ENCODE measurements at places on chromosomes 7 and 10.

- peak; percentile 98 for DNase-seq
Observed at GRCh38 chr7:51234139-51234538, 82.5 kb downstream of the COBL start.

DNA sequence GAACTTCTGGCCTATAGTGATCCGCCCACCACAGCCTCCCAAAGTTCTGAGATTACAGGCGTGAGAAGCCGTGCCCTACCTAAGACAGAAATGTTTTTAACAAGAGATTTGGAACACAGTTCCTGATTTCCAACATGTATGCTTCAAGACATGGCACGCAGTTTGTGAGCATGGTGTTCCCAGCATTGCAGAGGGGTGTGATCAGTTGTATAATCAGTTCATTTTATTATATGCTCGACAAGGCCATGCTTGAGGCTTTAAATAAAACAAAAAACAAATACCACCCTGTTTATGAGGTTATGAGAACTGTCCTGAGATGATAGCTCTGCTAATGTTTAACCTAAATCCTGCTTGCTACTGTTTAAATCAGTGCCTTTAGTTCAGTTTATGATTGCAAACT, 60.2 kb downstream of the TASOR2 start:
- DNase-seq, result no peak

GRCh38 chr7:102823390-102824119, 74.8 kb downstream of the FAM185A start:
- no peak for DNase-seq

GRCh38 chr10:30433306-30433729, 666 bp upstream of the MAP3K8 start:
- peak; percentile 49 for DNase-seq

DNA sequence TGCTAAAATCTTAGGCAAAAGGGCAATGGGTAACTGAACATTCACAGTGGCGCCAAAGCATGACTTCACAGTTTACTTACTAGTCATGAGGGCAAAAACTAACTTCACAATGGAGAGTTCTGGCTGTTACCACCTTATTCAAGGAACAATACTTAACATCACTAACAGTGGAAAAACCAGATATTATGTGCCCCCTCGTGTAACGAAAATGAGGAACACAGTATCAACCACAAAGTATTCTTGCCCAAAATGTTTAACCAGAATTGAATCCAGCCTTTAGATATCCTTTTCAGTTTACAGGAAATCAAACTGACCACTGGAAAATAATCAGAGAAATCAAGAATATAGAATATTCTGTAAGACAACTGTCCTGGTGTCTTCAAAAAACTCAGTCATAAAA, 9.5 kb downstream of the C7orf25 start:
- no peak for DNase-seq

DNA sequence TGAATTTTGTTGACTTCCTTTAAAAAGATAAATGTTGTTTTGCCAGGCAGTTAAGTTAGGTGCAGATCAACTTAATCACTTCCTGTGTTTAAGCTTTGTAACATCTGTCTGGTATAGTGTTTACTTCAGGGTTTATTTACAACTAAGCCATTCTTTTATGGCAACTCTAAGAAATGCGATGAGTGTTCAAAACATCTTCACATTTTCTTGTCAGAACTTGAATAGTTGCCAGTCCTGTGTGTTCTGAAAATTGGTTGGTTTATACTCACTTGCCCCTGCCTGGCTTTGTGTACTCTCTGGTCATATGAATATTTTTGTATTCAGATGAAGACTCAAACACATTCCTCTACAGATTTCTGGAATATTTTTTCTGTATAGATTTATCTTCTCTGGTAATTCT, 327.2 kb downstream of the MDFIC start:
- DNase-seq, result no peak

DNA sequence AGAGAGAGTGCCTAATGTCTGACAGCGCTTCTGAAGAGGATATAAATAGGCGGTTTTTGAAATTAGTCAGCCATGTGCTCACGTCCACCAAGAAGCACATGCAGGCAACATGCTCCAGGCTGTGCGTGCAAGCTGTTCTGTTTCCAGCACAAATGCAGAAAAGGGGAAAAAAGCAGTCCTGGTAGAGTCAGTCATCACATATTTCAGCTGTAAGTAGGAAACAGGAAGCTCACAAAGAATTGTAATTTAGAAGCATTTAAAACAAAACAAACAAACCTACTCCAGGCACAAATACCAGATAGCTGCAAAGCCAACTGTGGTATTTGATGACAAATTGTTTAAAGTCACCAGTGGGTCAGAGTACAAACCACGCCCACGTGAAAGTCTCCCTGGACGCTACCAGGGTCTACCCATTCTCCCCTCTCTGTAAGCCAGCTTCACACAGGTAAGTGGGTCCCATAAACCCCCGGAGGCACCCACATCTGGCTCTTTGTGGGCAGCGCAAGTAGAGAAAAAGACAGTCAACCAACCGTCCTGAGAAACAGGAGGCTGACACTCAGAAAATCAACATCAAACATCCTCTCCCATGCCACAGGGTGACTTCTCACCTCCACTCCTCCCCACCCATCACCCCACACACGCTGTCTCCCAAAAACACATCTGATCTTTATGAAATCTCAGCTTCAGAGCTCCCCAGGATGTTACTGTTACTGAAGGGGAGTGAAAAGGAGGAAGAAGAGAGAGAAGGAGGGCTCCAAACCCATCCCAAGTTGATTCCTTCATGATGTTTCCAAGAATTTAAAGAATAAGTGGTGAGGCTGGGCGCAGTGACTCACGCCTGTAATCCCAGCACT, 186.4 kb downstream of the FAM107B start:
- DNase-seq, result no peak

- DNase-seq, result no peak
Observed at GRCh38 chr7:147183276-147183675, 1066.7 kb downstream of the CNTNAP2 start.

GRCh38 chr10:119817991-119818888, 54.4 kb downstream of the MCMBP start:
- DNase-seq, result peak; percentile 16

- DNase-seq, result no peak
Observed at GRCh38 chr7:156985101-156985992, 25.1 kb downstream of the MNX1 start.

GRCh38 chr10:85612833-85613232, 753.8 kb downstream of the GRID1 start:
- no peak for DNase-seq

DNA sequence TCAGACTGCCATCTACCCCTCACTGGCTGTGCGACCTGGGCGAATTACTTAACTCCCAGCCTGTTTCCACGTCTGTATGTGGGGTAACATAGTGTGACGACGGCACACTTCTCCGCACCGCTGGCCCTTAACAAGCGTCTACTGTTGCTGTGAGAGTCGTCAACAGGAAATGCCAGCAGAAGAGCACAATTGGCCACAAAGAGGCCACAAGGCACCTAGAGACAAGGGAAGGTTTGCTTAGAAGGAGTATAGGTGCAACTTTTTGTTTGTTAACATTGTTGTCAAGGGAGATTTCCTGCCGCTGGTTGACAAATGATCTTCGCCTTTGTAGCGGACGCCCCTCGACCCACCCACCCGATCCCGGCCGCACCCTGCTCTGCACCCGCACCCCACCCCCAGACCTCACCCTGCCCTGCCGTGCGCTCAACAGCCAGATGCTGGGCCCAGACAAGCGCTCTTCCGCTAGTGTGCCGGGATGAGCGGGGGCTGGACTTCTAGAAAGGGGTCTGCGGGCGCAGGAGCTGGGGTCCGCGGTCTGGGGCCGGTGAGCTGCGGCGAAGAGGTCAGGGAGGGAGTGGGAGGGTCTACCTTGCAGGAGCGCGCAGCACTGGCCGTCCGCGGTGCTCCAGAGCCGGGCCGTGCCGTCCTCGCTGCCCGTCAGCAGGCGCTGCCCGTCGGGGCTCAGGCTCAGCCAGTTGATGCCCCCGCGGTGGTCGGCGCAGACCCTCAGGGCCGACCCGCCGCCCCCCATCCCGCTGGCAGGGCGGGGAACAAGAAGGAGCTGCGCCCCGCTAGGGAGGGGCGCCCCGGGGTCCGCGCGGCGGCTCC, 785 bp downstream of the WDR86 start:
- DNase-seq, result no peak

- no peak for DNase-seq
Observed at GRCh38 chr10:11629731-11630130, 18.3 kb upstream of the USP6NL start.

- DNase-seq, result no peak
Observed at GRCh38 chr10:96374004-96374403, 15.2 kb upstream of the OPALIN start.

GRCh38 chr10:17073725-17074540, 55.7 kb downstream of the CUBN start:
- no peak for DNase-seq

DNA sequence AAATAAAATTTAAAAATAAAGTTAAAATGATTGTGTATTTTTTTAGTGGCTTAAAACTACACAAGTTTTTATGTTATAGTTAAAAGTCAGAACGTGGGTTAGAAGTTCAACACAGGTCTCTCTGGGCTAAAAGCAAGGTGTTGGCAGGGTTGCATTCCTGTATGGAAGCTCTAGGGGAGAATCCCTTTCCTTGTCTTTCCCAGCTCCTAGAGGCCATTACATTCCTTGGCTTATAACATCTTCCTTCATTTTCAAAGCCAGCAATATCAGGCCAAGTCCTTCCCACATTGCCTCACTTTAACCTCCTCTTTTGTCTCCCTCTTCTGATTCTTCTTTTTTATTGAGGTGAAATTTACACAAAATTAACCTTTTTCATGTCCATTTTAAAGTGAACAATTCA, 52.4 kb upstream of the EEPD1 start:
- DNase-seq, result no peak

DNA sequence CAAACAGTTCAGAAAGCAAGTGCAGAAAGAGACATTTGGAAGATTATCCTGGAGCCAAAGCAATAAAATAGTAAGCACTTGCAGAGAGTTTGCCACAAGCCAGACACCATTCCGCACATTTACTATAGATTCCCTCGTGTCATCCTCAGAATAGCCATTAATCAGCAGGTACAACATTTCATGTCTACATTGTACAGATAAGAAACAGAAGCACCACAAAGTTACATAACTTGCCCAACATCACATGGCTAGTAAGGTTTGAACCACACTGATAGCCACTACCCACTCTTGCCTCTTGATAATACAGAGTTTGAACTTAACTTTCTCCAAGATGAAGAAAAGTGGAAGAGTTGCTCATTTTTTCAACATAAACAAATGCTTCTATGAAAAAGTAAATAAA, 40.6 kb upstream of the GHITM start:
- DNase-seq, result no peak

- no peak for DNase-seq
Observed at GRCh38 chr10:78600740-78601139, 468.0 kb upstream of the ZMIZ1 start.

DNA sequence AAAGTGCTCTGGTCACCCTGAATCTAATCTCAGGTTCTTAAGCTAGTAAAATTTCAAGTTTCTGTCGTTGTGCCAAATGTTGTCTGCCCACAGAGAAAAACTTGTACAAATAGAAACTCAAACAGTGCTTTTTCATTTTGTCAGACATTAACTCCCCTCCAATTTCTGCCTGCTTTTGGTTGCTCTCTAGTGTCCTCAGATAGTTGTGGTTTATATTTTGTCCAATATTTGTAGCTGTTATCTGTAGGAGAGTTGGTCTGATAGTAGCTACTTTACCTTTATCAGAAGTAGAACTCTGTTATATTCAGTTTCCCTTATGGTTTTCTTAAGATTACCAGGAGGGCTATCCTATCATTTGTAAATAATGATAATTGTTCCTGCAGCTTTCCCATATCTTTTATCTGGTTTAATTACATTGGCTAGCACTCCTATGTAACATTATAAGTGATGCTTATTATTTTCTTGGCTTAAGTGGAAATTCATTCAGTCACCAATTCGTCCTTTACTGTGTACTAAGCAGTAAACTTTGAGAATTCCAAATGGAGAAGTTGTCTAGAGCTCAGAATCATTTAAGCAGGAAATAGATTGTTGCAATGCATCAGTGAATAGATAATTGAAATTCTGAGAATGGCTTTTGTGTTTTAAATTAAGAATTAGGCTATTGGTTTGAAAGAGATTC, 91.0 kb downstream of the ANKIB1 start:
- no peak for DNase-seq

DNA sequence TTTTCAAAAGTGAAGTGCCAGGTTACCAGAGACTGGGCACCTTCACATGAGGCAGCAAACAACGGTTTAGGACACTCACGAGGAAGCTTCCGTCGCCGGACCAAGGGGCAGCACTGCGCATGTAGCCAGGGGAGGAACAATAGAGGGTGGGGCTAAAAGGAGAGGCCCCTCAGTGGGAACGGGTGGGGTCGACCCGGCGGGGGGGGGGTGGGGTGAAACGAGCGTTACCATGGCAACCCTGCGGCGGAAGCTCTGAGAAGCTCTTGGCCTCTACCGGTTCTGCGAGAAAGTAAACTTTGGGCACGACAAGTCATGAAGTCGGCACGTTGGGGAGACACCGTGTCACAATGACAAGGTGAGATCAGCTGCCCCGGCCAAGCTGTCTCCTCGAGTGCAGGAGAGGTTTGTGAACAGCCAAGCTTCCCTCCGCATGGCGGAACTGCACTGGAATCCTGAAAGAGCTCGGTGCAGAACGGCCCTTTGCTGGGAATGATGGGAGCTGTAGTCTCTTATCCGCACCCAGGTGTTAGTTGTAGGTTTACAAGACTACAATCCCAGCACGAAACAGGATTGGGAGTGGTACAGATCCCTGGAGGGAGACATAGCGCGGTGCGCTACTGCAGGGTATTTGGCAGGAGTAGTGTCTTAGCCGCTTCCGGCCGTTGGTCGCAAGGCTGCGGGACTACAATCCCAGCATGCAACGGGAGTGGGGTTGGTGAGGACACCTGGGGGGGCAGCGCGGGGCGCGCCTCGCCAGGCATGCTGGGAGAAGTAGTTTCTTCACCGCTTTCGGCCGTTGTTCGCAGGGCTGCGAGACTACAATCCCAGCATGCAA, 72.8 kb upstream of the ZNF722 start:
- peak; percentile 83 for DNase-seq

DNA sequence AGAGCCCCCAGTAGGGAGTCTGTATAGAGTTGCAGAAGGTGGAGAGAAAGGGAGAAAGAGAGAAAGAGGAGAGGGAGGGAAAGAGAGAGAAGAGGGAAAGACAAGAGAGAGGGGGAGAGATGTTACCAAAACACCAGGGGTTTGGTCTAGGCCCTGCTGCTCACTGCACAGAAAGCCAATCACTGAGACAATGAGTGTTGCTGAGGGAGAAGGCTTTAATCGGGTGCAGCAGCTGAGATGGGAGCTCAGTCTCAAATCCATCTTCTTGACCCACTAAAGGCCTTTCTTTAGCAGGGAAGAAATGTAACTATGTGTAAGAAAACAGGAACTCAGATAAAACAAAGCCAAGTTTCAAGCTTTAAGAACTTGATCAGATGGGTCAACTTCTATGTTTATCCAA, 198.2 kb upstream of the FOXK1 start:
- DNase-seq, result no peak

DNA sequence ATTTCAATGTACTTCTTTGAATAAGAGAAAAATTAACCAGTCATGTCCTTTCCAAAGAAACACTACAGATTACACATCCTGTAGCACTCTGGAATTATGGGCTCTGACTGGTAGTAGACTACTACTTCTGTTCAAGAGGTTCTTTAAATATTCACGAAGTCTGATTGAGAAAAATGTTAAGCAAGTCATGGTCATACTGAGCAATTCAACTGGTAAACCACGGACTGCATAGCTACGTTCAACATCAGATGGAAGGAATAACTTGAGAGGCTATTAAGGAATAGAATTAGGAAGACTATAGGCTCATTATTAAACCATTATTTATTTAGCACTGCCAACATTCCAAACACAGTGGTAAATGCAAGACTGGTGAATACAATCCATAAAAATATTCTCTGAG, 160.8 kb downstream of the IMMP2L start:
- no peak for DNase-seq
